Bronchial smooth muscle cell (primary cell): ENCODE measurements at places on chromosomes 1 and 21. TPM values are rescaled to one million over a fixed set of nuclear protein-coding genes. Genes with fewer than 3 reads are reported as not detected.

The MRAP gene
- total RNA-seq: 0.34 TPM in 1 of 2 replicates, not detected in the other

The CELA3B gene
- total RNA-seq: not detected in 2 replicates

The LHX4 gene
- under 0.01 and 0.09 TPM in 2 replicates for total RNA-seq

The C8A gene
- not detected in 2 replicates for total RNA-seq
